ENCODE measurements at places on chromosomes 5 and 9.

DNA sequence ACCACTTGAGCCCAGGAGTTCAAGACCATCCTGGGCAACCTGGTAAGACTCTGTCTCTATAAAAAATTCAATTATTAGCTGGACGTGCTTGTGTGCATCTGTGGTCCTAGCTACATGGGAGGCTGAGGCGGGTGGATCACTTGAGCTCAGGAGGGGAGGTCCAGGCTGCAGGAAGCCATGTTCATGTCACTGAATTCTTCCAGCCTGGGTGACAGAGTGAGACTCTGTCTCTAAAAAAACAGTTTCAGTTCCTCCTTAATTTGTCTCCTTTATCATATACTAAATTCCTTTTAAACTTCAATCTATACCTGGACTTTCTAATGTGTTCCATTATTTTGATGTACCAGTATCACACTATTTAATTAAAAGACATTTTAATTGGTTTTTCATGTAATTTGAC, 422.2 kb upstream of the TLE4 start:
- no peak for DNase-seq

DNA sequence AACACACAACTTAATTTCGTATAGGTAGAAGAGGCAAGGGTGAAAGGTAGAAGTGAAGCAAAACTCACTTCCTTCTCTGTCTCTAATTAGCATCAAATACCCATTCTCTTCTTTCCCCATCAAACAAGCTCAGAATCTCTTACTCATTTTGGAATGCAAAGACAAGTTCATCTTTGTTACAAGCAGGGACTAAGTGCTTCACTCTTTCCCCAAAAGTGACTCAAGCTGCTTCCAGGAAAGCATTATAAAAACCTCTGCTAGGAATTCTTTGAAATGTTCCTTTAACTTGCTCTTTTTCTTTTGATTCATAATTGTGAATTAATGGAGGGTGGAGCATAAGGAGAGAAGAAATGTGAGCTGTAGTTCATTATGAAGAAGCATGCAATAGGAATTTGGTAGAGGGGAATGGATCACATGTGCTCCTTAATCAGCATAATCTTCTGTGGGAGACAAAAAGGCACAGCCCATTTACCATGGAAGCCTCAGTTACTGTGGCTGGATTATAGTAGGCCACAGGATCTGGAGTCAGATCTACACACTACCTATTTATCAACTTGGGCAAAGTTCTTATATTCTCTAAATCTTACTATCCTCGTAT, 109.5 kb upstream of the DPYSL3 start:
- no peak for DNase-seq

DNA sequence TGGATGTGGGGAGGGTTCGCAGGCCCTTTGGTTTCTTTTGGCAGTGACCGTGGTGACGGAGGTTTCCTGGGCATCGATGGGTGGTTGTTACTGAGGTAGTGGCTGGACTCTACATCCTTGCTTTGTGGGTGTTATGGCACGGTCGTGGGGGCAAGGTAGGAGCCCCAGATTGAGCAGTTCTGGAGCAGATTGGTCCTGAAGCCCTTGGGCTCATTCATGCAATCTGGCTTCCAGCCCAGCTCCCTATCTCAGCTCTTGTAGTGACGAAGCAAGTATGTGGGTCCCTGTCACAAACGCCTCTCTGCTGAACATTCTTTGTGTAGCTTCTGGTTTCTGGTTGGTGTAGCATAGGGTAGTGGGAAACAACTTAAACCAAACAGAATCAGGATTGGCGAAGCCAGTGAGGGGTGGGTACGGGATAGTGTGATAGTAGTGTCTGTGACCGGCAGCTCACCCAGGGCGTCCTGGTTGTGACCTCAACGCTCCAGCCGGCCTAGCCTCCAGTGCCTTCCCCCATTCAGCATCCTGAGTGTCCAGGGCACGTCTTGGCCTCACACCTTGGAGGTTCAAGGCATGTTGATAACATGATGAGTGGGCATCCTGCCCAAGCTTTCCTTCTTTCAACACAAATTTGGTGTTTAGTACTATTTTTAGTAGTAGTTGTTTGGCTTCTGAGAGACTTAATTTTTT, 2.9 kb downstream of the NDUFS6 start:
- no peak for DNase-seq

GRCh38 chr5:158195416-158196210, 336.7 kb upstream of the CLINT1 start:
- DNase-seq = no peak

DNA sequence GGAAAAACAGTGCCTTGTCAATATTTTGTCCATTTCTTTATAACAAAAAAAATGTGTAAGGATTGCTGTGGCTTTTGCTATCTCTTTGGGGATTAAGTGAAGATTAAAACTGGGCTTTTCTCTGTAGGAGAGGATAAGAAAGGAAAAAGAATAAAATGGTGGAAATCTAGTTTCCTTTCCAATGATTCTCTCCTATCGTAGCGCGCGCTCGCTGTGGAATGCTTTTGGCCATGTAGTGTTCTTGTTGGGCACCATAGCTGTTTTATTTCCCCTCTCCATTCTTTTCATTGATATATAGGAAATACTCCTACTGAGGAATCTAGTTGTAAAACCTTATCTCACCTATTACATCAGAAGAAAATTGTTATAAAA, 1.5 kb downstream of the STXBP1 start:
- no peak for DNase-seq

DNA sequence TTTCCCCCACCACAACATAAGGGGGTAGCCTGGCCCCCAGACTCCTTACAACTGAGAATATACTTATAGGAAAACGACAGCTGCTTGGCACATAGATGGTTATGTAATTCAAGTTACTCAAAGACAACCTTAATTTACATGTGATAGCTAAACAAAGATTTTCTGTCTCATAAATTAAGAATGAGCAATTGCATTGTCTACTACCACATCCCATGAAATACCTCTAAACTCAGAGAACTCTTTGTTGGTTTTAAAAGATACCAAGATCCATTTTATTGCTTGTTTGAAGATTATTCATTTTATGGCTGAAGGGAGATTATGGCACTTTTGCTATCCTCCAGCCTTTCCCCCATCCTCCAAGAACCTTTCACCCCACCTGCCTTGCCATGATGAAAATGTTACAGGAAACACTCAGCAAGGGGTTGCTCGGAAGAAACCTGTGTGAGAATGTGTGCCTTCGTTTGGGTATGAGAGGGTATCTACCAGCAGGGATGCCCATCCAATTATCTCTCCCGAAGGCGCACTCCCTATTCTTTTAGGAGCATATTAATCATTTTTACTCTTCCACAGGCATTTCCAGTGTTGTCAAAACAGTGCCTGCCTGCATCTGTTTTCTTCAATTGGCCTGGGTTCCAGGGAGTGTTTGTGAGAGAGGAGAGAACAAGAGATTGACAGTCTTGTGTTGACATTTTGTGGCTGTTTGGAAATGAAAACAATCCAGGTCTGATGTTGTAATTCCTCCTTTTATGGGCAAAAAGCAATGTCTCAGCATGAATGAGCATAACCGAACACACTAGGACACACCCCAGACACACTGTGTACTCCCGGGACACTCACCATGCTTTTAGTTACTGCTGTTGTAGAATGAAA, 208.0 kb upstream of the ANKRD55 start:
- no peak for DNase-seq

GRCh38 chr5:172410160-172410559, 44.2 kb downstream of the SH3PXD2B start:
- no peak for DNase-seq

DNA sequence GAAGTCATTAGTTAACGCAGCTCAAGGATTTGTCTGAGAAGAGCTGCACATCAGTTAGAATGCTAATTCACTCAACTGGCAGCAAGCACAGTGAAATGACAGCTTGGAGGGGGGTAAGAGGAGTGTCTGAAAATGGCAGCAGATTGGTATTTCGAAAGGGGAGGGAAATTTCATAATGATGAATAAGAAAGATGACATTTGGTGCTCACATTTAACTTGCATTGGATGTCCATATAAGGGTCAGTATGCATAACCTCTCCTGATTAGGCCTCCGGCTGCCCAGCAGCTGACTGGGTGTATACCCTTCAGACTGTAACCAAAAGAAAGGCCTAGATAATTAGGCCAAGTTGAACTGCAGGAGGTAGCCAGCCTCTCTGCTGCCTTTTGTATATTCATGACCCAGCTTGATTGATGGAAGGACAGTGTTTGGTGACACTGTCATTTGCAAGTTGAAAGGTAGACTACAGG, 131.0 kb downstream of the PBX3 start:
- DNase-seq = no peak

- no peak for DNase-seq
Measured at GRCh38 chr5:35484241-35484640, 133.4 kb upstream of the SPEF2 start.

DNA sequence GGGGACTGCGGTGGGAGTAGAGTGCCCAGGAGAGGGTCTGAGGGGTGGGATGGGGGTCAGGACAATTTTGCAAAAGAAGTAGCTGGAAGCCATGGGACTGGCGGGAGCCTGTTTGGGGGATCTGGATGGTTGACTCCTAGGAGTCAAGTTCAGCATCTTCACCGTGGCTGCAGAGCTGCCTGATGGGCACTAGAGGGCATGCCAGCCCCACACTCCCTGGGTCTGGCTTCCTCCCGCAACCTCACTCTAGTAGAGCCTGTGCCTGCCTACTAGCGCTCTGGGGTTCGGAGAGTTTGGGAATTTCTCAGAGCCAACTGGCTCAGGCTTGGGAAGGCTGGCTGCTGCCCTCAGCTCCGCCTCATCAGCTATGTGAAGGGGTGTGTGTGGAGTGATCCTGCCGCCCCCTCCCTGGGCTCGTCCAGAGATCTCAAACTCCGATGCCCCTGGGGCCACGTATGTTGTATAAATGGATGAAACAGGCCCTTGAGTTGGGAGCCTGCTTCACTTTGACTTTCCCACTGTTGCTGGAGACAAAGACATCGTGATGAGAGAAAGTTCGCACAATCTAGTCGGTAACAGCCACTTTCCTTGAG, 10.8 kb downstream of the TSPAN17 start:
- DNase-seq = peak; percentile 53

DNA sequence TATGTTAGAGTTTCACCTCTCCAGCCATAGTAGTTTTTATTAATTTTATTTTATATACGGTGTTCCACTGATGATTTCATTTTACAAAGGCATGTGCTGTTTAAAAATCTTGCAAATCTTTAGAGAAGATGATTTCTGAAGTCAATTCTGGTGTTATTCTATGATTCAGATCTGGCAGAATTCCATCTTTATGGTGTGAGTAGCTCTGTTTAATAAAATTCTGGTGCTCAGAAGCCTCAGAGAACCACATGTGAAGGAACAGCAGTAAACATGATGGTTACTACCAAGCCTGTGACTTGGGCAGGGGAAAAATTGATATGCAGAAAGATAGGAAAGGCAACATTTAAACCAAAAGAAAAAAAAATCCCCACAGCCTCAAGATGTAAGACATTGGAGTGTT, 299.7 kb downstream of the NPR3 start:
- no peak for DNase-seq

GRCh38 chr5:174606153-174606552, 118.2 kb upstream of the MSX2 start:
- no peak for DNase-seq

DNA sequence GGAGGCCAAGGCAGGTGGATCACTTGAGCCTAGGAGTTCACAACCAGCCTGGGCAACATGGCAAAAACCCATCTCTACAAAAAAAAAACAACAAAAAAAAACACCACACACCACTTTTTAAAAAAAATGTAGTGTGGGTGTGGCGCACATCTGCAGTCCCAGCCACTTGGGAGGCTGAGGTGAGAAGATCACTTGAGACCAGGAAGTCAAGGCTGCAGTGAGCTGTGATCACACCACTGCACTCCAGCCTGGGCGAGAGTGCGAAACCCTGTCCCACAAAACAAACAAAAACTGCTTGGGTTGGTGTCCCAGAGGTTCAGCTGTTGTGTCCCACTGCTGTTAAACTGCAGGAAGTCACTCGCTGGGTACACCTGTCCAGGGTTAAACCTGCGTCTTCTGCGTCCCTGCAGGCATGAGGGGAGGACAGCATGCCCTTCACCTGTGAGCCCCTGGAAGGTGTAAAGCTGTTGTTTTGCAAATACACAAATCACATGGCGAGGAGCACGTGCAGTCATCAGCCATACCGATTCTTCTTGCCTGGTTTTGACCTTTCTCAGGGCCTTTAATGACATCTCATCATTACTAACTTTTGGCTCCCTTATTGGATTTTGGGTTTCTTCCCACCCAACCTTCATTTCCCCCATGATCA, 29.3 kb upstream of the CLPTM1L start:
- DNase-seq = no peak

DNA sequence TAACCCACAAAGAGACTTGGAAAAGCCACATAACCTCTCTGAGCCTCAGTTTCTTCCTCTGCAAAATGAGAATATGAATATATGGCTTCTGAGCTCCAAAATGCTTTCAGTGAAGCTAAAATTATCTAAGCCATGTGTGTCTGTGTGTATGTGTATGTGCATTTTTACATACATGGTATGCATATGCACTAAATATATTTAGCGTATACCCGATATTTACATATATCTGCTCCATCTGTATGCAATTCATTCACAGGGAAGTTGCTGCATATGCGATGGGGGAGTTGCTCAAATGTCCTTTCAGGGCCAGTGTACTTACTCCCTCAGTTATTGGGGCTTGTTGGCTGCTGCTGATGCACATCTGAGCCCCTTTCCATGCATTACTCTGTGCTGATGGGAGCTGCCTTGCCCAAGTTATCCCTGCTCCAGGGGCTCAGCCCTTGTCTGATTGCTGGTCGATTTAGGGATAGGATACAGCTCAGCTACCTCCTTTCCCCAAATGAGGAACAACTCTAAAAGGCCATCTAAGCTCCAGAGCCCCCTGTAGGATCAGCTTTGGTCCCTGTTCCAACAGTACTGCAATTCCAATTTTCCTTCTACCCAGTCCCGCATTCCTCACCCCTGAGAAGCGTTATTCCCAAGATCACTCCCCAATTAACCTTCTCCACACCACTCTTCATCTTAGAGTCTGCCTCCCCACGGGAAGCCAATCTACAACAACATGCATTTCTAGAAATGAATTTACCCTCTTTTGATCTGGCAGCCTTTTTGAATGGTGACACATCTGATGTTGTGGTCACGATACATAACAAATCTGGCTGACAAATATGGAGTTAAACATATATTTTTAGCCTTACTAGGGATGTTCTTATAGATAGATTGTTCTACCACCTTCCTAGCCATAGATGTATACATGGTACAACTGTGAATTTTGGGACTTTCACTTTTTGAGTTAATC, 15.9 kb downstream of the RHOBTB3 start:
- DNase-seq = no peak

DNA sequence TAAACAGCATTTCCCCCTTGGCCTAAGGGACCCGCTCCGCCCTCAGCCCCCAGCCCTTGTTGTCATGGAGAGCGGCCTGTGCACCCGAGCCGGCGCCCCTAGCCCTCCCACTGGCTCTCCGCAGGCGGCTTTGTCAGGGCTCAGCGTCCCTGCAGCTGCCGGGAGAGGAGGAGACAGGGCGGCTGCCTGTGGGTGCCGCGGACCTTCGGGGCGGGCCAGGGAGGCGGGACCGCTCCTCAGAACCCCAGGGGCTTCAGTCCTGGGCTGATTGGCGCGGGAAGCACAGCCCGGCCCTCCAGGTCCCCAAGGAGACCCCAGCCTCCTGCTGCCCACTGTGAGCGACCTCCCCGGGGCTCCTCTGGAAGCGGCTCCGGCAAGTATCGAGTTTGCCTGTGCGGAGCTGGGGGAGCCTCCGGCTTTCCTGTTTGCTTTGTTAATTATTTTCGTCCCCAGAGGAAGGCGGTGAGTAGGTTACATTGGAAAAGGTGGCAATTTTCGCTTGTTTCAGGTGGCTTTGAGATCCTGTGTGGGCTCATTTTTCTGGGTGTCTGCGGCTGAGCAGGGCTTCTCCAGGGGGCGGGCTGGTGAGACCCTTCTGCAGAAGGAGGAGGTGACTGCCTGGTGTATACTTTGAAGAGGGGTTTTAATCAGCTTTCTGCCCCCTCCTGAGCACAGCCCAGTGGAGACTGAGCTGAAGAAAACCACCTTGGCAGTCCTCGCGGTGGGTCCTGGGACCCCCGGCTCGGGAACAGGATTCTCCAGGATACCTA, at the start of gene FGD3:
TSS of gene FGD3 (plus strand) at position 256 of the 770 bp plus-strand sequence. CDS start 28,734 bp downstream, outside the sequence.
- no peak for DNase-seq
